ENCODE measurements at places on chromosomes 13 and 19.
A peak's percentile ranks its signal among the peaks of the same experiment; 100 is the strongest.

DNA sequence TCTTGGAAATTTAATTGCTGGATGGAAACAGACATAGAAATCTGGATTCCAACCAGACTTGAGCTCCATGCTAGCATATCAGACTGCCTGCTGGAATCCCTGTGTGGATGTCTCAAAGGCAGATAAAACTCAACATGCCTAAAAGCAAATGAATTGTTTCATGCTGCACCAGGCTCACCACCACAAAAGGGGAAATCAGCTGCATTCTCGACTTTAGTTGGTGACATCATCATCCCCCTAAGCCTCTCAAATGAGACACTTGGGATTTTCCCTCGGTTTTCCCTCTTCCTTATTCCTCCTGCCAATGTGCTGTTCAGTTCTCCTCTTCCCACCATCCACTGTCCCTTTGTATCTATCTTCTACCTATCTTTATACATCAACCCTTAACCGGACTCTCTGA, 134.3 kb downstream of the ZDHHC20 start:
- no peak for DNase-seq

GRCh38 chr13:82688400-82688994, 1193.8 kb downstream of the SLITRK1 start:
- no peak for DNase-seq

GRCh38 chr19:53624771-53625545, 6.8 kb upstream of the DPRX start:
- DNase-seq, result no peak

DNA sequence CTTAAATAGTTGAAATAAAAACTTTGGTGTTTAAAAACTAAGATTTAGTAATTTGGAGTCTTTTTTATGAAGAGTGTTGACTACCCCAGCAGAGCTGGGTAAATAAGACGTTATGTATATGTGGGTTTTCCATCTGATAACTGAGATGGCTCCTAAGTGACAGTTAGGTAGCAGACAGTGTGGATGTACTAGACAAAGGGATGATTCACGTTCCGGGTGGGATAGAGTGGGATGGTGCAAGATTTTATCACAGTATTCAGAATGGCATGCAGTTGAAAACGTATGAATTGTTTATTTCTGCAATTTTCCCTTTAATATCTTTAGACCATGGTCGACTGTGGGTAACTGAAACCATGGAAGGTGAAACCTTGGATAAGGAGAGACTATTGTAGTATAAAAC, 50.4 kb downstream of the NAA16 start:
- no peak for DNase-seq

GRCh38 chr19:23916991-23917390, 2.3 kb downstream of the ZNF726 start:
- DNase-seq, result peak; percentile 8

DNA sequence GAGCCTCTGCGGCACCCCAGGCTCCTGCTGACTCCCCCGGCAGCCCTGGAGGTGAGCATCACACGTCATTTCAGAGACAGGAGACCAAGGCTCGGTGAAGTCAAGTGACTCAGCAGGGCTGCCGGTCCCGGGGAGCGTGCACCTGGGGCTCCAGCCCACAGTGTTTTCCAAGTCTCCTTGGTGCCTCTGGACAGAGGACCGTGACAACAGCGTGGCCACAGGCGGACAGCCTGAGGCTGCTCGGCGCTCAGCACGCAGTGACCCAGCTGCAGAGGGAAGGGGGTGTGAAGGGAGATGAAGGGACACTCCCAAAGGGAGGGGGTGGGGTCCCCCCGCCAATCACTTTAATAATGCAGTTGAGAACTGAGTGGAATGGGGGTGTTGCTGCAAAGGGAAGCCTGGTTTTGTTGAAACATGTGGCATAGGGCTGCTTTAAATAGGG, 17.5 kb upstream of the ASPDH start:
- DNase-seq, result no peak

GRCh38 chr13:107275945-107276614, 708.1 kb upstream of the ARGLU1 start:
- no peak for DNase-seq

DNA sequence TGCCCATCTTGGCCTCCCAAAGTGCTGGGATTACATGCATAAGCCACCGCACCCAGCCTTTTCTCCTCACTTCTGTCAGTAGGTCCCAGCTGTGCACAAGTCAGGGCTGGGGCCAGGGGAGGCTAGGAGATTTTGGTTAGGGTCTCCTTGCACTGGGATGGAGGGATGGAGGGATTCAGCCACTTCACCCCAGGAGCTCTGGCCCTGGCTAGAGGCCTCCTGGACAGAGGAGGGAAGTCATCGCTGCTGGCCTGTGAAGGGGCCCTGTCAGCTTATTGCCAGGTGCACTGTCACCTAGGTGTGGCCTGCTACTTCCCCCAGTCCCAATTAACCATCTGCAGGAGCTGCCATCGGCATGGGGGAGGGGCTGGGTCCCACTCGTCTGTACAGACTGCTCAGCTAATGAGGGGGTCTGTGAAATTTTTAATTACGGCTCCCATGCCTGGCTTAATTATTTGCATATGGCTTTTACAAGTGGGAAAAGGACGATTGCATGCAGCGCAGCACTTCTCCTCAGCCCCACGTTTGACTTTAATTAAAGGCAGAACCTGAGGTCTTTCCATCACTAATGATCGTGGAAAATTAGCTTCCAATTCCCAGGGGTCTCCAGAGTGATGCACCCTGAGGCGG, 52.4 kb downstream of the CHST8 start:
- no peak for DNase-seq

- no peak for DNase-seq
Measured at GRCh38 chr19:4987256-4987655, 18.3 kb downstream of the KDM4B start.

DNA sequence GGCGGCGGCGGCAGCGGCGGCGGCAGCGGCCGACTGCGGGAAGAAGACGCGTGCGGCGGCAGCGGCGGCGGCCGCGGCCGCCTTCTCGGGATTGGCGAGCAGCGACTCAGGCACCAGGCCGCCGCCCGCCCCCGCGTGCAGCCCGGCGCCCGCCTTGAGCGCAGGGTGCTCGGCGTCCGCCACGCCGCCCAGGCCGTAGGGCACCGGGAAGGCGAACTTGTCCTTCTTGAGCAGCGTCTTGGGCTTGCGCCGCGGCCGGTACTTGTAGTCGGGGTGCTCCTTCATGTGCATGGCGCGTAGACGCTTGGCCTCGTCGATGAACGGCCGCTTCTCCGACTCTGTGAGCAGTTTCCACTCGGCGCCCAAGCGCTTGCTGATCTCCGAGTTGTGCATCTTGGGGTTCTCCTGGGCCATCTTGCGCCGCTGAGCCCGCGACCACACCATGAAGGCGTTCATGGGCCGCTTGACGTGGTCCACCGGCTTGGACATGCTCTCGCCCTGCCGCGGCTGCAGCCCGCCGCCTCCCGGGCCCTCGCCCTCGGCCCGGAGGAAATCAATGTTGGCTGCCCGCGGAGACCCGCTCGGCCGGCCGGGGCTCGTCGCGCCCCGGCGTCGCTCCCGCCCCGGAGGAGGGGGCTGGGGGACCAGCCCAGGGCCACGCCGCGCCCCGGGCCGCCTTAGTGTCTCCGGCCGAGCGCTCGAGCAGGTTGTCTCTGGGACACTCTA, 621 bp downstream of the SOX21 start:
- peak; percentile 29 for DNase-seq

DNA sequence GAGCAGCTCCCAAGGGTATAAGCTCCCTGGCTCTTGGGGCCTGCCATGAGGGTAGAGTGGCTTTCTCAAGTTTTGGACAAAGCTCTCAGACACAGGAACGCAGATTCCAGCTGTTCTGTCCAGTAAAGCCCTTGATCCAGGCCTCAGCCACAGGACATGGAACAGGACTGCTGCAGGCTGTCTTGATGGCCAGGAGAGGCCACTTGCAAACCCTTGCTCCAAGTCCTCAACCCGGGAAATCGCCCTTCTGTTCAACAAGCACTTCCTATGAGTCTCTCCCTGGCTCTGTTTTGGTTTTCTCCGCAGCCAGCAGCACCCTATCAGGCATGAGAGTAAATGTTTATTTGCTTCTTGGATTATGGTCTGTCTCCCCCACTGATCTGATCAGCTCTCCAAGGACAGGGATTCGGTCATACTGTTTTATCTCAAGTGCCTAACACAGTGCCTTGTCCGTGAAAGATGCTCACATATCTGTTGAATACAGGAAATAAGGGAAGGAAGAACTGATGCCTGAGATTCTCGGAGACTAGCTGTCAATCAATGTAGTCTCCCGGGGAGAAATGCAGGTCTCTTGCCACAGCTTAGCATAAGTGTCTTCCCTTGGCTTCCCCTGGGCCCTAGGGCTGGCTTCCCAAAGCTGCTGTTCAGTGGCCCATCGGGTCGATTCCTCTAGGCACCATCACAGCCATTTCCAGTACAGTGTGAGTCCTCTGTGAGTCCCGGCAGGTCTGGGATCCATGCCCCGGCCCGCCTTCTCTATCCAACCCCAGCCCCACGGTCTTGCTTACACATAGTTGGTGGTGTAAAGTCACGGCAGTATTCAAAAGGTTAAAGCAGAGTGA, 90.8 kb downstream of the TSHZ3 start:
- DNase-seq, result no peak

DNA sequence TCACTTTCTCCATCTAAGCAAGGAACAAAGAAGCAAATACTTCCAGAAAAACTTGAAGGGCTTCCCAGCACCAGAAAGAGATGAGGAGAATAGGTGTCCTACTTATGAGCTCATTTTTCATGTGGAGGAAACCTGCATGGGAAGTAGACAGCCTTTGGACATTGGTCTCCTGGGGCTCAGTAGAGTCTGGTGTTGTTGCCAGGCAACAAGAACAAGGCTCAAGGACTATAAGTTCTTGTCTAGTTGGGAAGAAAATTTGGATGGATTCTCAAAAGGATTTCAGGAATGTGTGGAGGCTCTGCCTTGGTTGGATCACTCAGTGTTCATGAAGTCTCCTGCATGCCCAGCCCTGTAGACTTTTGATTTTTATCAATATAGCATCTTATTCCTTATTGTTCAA, 84.5 kb downstream of the MBNL2 start:
- no peak for DNase-seq

DNA sequence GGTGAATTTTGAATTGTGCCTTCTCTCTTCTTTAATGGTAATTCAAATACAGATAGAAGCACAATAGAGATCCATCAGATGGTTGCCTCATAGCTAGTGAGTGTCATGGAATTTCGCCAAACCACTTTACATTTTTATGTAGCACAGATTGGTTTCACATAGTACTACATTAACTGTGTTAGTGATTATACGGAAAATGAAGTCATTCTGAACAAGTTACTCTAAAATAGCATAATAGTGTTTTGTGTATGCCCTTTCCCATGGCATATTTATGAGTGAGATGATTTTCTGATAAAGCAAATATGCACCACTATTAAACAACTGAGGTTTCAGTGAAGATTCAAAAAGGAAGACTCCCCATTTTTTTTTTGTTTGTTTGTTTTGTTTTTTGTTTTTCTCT, 1623.5 kb downstream of the PCDH9 start:
- peak; percentile 69 for DNase-seq

DNA sequence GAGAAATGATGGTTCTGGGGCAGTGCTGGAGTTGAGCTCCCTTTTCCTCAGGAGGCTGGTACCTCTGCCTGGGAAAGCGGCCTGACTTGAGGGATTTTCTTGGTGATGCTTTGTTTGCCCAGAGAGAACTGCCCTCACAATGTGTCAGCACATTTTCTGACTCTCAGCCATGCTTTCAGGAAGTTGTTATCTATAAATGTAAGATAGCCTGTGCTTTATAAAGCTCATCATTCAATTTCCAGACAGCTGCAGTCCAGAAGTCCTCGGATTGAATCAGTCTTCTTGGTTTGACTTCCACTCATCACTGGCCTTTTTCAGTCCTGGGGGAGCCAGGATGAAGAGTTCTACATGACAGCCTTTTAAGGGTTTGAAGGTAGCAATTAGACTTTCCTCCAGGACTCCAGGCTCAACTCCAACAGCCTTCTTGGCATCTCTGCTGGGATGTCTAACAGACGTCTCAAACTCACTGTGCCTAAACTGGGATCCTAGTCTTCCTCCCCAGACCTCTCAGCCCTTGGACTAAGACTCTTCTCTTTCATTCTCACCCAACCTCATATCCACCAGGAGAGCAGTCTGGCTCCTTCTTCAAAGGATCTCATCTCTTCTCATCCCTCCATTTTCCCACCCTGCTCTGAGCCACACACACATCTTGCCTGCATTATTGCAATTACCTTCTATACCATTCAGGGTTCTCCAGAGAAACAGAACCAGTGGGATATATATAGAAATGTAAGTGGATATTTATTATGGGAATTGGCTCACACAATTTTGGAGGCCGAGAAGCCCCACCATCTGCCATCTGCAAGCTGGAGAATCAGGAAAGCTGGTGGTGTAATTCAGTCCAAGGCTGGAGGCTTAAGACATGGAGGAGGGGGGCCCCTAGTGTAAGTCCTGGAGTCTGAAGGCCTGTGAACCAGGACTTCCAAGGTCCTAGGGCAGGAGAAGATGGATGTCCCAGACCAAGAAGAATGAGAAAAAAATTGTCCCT, 13.1 kb downstream of the ERICH6B start:
- peak; percentile 3 for DNase-seq

DNA sequence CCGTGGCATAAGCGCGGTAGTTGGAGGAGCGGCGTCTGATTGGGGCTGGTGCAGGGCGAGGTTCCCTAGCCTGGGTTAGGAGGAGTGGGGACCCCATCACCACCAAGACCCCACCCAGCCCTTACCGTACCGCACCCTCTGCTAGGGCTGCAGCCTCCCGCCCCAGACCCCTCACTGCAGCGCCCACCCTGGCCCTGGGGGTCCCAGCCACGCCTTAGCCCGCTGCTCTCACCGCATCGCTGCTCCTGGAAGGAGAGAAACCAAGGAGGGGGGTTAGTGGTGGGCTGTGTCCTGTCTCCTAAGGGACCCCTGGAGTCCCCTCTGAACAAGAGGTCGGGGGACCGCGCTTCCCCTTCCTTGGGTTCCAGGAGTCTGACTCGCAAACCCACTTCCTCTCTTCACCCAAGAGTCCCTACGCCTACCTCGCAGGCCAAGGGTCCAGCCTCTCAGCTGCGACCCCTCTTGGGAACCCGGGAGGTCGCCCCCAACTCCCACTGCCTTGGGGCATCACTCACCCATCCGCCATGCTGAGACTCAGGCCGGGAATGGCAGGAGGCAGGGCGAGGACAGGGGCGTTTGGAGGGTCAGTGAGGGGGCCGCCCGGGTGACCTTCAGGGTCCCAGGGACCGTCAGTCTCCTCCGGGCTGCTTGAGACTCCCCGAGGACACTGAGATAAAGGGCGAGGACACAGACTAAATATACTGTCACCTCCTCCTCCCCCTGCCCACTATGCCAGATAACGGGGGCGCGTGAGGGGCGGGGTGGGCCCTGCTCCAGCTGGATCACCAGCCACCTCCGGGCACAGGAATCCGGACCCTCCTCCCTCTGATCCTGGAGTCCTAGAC, at the start of gene TNNI3:
Gene TNNI3 (minus strand): TSS at position 669 of the 845 bp plus-strand sequence. CDS start 143 bp downstream, at position 526.
- no peak for DNase-seq

DNA sequence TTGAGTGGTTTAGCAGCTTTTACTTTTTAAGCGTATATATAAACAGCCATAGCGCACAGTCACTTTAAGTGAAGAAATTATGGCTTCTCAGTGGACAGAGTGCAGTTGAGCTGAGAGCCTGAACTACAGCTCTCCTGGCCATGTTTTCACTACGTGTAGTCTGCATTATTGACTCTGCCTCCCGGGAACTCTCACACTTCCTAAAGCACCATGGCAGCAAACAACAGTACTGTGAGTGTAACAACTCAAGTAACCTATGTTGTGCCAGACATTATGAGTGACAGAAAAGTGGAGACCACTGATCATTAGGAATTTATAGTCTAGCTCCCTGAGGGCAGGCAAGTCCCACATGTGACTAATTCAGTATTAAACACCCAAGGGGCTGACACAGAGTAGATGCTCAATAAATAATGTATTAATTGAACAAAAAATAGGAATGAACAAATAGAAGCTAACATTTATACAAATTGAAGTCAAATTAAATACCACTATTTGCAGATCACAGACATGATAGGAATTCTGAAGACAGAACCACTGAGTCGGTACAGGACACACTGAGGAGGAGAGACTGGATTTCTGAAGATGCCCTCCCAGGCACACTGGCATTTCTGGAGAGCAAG, 19.7 kb downstream of the EFNB2 start:
- no peak for DNase-seq
